ENCODE measurements at places on chromosomes 4 and X.

GRCh38 chrX:75547783-75548182, 24.9 kb upstream of the ZDHHC15 start:
- DNase-seq: no peak

DNA sequence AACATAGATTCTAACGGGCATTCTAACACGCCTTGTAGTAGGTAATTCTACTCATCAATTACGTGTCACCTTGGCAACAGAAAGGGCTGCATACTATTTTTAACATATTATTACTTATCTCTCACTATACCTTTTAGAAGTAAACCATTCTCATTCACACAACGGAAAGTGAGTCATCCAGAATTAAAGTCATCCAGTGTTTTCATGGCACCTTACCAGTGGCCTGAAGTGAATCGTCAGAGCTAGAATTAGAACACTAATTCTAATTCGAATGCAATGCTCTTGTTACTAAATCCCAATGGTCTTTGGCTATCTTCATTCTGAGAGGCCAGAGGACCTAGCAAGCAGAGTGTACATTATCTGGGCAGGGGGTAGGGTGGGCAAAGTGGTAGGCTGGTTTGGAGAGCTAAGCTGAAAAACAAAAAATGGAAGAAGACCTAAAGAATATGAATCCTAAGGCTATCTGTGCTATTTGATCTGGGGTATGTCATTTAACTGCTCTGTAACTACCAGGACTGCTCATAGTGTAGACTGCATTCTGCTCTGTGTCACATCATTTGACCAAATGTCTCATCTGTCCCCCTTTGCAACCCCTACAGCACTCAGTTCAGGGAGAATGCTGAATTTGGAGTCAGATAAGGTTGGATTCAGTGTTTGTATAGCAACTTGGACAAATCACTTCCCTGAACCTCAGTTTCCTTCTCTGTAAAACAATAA, 96.5 kb downstream of the HDAC8 start:
- no peak for DNase-seq

DNA sequence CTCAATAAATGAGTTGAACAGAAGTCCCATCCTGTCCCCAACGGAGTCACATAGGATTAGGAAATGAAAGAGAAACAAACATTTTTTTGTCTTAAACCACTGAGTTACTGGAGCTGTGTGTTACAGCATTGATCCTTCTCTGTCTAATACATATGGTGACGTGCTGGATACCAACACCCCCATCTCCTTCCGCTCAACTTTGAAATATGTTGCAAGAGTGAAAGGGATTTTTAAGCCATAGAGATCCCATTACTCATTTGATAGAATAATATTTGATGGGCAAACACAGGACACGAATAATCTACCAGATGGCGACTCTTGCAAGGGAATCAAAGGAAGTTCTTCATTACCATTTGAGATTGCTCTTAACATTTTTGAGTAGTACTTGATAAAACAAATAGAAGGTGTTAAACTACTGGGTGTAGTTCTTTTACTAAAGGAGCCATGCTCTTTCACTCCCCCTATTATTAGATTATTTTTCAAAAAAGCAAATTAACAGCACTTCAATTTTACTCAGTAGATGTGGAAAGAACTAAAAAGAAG, 140.5 kb downstream of the PACRGL start:
- DNase-seq: no peak

GRCh38 chrX:21926527-21927278, 13.8 kb upstream of the SMS start:
- DNase-seq: no peak

GRCh38 chrX:109373468-109373867, 108.4 kb downstream of the GUCY2F start:
- DNase-seq: no peak

DNA sequence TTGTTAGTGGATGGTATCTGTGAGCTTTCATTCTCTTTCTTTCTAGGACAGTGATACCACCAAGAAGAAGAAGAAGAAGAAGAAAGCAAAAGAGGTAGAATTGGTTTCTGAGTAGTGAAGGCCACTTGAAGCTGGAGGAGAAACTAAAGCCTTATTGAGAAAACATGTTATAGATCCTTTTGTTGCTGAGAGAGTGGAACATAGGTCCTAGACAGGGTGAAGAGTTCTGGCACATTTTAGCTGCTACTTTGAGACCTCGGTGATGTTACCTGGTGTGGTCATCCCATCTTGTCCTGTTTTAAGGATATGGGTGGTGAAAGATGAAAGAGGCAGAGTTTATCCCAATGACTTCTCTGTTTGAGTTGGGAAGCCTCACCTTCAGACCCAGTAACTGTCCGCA, 14.1 kb downstream of the DKC1 start:
- DNase-seq: no peak

DNA sequence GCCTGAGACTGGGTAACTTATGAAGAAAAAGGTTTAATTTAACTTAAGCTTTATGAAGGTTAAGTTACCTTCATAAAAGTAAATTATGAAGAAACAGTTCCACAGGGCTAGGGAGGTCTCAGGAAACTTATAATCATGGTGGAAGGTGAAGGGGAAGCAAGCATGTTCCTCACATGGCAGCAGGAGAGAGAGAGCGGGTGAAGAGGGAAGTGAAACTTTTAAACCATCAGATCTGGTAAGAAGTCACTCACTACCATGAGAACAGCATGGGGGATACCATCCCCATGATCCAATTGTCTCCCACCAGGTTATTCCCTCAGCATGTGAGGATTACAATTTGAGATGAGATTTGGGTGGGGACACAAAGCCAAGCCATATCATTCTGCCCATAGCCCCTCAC, 944.7 kb upstream of the NDST4 start:
- no peak for DNase-seq
